ENCODE measurements at places on chromosomes 16 and 17.

GRCh38 chr16:84521497-84521770 is 17.0 kb upstream of the MEAK7 start:
- DNase-seq: no peak

GRCh38 chr17:48179071-48179945 is 71.7 kb downstream of the SNX11 start:
- DNase-seq: no peak

DNA sequence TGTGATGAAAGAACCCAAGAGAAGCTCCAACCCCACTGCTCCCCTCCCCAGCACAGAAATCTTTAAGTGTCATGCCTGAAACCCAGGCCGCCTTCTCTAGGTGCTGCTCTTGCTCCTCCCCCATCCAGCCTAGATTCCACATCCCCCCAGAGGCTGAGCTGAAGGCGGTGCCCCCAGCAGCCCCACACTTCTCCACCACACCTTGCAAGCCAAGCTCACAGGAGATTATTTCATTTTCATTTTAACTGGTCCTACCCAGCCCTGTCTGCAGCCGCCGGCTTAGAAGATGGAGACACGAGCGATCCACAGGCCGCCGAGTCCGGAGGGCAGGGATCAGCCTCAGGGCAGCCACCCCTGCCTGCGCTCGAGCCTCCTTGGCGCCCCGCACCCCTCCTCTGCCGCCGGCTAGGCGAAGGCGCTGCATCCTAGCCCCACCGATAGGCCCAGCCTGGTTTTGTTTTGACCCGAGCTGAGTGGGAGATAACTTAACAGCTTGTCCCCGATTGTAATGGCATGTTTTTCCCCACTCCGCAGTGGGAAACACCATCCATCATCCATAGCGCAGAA is 125.3 kb downstream of the RBFOX3 start:
- no peak for DNase-seq

- DNase-seq: no peak
Measured at GRCh38 chr16:80164966-80165550, 375.7 kb upstream of the DYNLRB2 start.

- no peak for DNase-seq
Measured at GRCh38 chr16:35745821-35746248, 2286.4 kb downstream of the TP53TG3F start.

DNA sequence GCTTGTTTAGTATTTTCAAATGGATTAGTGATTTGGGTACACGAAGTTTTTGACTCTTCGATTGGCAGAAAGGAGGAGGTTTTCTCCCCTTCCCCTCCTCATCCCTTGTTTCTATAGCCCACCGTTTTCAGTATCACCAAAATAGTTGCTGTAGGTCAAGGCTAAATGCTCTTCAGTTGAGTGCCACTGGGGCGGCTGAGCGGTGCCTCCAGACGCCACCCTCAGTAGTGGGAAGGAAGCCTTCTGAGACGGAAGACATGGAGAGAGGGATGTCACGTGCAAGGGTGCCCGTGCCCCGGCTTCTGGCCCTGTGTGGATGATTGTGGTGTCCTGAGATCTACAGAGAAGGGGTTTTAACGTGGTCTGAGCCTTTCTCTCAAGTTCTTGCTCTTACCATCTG is 39.7 kb upstream of the CRISPLD2 start:
- no peak for DNase-seq

DNA sequence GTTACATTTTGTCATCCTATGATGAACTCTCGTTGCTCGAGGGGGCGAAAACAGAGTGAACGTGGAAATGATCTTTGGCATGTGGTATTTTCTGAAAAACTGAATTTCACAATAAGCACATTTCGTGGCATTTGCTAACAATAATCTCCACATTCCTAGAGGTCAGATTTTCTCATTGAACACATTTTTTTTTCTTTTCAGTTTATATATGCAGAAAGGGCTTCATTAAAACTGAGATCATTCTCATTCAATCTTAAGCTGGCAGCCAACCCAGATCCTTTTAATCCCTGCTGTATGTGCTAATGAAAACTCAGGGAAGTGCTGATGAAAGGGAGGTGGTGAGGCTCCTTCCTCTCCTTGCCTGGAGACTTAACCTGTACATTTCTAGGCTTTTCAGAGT is 52.6 kb downstream of the PRKCA start:
- DNase-seq: no peak

GRCh38 chr16:67167588-67167987 is 2.8 kb upstream of the NOL3 start:
- DNase-seq: no peak

- DNase-seq: no peak
Measured at GRCh38 chr17:83127431-83128160, 48.2 kb downstream of the METRNL start.

DNA sequence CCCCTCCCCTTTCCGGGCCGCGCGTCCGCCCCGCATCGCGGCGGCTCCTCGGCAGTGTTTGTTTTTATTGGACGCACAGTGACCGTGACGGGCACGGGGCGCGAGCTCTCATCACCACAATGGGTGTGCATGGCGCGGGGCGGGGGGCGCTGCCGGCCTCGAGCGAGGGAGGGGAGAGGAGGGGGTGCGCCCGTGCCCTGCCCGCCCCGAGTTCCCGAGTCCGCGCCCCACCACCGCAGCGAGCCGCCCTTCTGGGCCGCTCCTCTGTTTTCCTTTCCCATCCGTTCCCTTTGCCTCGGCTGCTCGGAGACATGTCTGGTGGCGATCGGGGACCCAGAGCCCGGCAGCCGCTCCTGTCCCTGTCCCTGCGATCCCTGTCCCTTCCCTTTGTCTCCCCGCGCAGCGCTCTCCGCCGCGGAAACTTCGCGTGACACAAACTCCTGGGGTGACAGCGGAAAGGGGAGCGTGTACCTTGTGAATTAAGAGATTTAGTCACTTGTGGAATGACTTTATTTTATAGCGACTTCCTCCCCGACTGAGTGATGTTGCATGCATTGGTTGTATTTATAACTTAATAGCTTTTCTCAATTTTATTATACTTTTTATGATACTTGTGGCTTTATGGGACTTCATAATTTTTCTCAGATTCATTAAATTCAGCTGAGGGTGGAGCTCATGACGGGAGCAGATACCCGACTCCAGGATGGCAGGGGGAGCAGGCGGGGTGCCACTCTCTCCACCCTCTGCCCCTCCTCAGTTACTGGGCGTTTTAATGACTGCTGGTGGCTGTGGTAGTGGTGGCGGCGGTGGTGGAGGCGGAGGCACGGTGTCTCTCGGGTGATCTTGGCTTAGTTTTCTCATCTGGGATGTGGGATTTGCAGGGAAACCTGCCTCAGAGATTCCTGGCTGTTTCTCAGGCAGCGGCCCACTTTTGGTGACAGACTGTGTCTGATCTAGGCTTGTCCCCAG is 40.8 kb downstream of the MRM1 start:
- no peak for DNase-seq

GRCh38 chr17:34782271-34782670 is 179.0 kb downstream of the CCT6B start:
- no peak for DNase-seq

- peak; percentile 22 for DNase-seq
Measured at GRCh38 chr17:74325743-74326379, at the start of gene KIF19. Gene KIF19, plus strand, starts transcription at chr17:74326226. Its CDS starts 124 bp downstream, at chr17:74326350.

- DNase-seq: no peak
Measured at GRCh38 chr16:83247767-83248372, 559.9 kb upstream of the HSBP1 start.

DNA sequence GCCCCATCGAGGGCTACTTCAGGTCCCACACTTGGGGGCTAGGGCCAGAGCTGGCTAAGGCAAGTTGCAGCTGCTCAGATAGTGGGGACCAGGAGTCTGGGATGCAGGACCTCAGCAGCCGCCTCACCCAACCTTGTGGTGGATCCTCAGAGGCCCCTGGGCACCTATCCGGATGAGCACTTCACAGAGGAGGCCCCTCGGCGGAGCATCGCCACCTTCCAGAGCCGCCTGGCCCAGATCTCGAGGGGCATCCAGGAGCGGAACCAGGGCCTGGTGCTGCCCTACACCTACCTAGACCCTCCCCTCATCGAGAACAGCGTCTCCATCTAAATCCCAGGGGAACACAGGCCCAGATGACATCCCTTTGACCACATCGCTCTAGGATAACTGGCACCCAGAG is 9.4 kb downstream of the ALOX15B start:
- no peak for DNase-seq

DNA sequence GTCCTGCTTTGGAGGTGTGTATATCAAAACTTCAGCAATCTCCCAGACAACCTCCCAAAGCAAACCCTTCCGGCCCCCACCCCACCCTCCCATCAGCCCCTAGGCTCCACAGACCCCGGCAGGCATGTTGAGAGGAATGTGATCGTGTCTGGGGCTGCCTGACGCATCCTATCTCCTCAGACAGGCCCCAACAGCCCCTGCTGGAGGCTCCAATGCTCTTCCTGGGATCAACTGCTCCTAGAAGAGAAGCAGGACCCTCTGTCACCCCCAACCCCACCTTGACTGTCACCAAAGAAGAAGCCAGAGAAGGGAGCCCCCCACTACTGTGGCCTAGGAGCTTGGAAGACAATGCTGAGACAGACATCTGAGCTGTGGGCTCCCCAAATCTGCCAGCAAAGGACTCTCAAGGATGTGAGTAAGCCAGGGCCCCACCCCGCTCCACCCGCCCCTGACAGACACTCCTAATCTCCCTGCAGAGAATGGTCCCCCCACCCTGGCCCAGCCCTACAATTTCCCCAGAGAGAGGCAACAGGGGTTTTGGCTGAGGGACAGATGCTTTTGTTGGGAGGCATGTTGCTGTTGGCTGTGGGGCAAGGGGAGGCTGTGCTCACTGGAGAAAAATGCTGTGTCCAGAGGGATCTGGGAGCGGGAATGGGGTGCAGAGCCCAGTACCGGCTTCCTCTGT is 1.6 kb upstream of the KRT14 start:
- DNase-seq: no peak

GRCh38 chr17:78664476-78665386 is 87.5 kb upstream of the DNAH17 start:
- no peak for DNase-seq

- no peak for DNase-seq
Measured at GRCh38 chr17:17725011-17725751, 43.9 kb downstream of the RAI1 start.

DNA sequence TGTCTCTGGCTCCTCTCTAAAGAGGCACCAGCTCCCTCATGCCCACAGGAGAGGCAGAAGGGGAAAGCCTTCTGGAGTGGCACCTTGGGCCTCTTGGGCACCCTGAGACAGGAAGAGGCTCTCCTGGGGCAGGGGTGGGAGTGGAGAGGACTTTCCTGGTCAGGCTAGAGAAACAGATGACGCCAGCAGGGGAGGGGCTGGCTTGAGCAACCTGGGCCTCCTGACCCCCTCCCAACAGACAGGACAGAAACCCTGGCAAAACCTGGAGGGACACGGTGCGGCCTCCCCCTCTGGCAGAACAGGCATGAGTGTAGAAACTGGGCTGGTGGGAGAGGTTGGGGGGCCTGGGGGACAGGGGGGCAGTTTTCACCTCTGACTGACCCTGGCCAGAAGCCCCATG is 6.1 kb downstream of the SMIM5 start:
- DNase-seq: no peak

DNA sequence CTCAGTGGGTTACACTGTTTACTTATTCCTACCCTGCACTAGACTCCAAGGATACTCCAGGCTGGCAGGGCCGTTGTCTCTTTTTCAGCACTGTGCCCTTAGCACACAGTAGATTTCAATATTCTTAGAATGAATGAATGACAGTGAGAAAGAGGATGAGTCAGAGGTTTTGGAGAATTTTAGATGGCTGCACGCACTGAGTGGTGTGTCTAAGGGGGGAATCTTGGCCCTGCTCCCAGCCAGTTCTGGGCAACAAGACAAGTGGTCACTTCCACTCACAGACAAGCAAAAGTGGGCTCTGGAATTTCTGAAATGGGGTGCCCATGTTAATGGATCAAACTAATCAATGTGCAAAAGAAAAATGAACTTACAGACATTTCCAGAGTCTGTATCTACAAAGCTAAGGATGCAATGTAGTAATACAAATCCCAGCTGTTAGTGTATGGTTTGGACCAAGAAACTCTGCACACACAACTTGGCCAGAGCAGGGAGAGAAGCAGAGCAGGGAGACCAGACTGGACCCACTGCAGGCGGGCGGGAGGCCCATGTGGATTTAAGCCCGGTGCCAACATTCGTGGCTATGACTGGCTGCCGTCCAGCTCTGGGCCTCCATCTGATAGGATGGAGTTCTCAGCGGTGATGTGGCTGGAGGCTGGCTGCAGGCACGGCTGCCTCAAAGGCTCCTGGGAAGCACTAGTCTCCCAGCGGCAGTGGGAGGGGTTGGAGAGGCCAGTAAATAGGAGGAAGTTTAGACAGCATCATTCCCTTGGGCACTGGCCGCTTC is 95.6 kb upstream of the CDYL2 start:
- no peak for DNase-seq

GRCh38 chr16:8402981-8403843 is 187.1 kb downstream of the TMEM114 start:
- DNase-seq: no peak

DNA sequence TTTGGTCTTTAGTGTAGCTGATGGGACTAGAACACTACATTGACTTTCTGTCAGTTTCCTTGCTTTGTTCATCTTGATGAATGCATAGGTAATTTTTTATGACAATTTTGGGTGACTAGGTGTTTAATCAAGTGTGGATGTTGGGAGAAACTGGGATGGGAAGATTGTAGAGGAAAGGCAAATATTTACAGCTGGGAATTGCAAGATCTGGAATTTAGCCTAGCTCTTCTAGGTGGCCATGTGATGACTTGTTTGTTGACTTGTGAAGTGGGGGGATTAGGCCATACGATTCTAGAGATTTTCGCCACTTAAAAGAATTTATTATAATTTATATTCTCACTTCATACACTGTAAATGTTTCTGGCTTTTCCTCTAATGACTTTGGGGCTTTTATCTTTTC is 480.3 kb upstream of the GOT2 start:
- no peak for DNase-seq

DNA sequence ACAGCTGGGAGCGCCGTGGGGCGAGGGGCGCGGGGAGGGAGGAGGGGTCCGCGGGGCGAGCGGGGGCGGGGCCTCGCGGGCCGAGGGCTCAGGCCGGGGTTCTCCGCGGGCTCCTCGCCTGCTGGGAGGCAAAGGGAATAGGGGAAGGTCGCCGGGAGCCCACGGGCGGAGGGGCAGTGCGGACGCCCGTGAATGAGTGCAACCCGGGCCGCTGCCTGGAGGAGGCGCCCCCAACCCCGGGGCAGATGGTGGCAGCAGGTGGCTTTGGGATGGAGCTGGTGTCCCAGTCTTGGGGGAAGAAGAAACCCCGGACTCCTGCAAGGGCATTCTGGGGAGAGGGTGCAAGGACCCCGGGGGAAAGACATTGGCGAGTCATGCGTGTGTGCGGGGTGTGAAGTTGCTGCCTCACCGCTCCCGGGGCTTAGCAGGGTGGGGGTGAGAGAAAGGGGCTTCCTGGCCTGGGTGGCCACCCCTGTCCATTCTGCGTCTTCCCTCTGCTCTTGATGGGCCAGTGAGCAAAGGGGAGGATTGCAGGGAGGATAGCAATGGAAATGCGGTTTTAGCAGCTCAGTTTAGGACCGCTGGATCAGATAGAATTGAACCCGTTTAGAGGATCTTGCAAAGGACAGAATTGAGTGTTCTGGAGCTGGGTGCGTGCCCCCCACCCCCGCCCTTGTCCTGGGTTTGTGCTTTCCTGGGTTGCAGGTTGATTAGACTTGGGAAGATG is 526 bp downstream of the KIAA0513 start:
- no peak for DNase-seq
